ENCODE measurements at places on chromosomes 5 and 9.
A peak's percentile ranks its signal among the peaks of the same experiment; 100 is the strongest.

GRCh38 chr5:50667653-50668595 is 1.5 kb downstream of the PARP8 start:
- no peak for DNase-seq

DNA sequence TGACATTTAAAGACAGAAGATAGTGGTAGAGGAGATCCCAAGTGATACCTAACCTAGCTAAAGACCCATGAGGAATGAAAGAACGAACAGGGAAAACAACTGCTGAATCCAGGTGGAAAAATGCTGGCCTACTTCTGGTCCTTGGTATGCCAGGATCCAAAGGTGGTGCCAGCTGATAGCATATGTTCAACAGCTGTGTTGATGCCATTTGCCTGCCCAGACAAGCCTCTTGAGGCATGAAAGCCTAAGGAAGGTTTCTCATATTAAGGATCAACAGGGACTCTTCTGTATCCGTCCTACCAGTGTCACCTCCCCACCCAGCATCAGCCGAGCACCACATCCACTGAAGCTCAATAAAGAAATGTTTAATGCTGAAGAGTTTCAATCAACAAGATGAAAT is 225.7 kb upstream of the DMRT1 start:
- no peak for DNase-seq

GRCh38 chr5:41794471-41794870 is 75.8 kb downstream of the OXCT1 start:
- DNase-seq: peak; percentile 65

- peak; percentile 93 for DNase-seq
Measured at GRCh38 chr5:57441557-57441956, 41.1 kb downstream of the ACTBL2 start.

DNA sequence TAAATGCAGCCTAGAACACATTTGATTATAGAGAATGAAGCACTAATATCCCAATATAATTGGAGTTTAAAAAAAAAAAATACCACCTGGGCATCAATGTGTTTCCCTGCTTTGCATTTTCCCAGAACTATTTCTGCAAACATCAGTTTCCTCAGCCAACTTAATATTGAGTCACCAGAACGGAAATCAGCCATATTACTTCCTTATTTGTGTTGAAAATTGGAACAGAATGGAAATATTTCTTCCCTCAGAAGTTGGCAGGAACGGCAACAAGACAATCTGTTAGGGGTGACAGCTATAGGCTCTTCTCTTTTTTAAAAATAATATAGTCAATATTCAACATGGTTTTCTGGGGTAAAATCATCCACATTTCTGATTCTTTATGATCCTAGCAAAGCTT is 4.0 kb downstream of the MFAP3 start:
- DNase-seq: peak; percentile 1
